ENCODE measurements at places on chromosomes 1 and 21.

DNA sequence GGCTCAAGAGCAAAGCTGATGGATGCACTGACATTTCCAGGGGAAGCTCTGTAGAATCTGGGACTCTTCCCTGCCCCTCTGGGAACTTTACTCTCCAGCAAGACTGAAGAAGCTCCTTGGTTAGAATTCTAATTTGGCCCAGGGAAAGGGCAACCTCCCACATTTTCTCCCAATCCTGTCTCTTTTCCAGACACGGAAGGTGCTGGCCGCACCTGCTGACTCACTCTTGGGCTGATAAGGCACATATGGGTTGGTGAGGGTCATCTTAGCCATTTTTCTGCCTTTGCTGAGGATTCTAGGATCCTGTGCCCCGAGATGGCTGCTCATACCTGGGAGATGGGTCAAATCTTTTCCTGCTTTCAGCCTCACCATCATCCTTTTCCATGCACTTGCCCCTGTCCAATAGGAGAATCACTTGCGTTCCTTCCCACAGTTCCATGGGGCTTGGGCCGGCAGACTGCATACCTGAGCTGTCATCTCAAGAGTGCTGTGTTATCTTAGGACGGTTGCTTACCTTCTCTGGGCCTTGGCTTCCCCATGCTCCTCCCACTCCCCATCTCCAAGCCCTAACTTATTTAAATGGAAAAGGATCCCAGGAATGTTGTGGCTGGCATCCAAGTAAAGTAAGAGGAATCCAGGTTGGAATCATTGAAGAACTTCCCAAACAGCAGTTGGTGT is 1.3 kb downstream of the TINAGL1 start:
- DNase-seq = no peak

DNA sequence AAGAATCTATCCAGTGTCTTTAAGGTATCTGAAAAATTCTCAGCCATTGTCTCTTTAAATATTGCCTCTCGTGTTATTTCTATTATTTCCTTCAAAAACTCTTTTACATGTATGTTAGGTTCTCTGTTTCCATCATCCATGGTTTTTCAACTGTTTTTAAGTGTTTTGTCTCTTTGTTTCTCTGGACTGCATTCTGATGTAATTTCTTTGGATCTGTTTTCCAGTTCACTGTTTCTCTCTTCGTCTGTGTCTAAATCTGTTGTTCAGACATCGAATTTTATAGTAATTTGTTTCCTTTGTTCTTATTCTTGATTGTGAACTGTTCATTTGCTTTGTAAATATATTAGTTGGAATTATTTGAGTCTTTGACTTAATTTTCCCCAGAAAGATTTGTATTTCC is 44.1 kb downstream of the POFUT2 start:
- no peak for DNase-seq

DNA sequence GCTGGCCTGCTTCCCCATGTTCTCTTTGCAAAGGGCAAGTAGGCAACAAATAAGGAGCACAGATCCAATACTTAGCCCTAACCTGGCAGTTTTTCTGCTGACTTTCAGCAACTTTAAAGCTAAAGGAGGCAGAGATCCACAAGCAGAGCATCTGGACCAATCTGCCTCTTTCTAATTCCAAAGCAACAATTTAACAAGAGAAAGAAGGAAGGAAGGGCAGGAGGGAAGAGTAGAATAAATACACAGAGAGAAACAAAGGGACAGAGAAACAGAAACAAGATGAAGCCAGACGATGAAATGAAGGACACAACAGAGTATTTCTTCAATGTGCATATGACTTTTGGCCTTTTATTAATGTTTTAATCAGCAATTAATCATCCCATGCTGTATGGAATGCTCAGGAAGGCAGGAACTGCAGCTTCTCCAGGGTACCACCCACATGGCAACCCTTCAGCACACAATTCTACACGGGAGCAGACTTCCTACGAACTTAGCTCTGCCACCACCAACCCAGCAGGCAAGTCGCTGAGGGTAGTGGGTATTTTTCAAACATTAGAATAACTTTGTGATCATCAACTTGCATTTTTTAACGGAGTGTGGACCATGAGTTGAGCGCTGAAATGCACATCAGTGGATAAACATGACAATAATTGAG is 15.3 kb downstream of the CLCC1 start:
- no peak for DNase-seq

- DNase-seq = no peak
Observed at GRCh38 chr21:42878678-42878992, 704 bp downstream of the WDR4 start.

- DNase-seq = no peak
Observed at GRCh38 chr1:162368451-162368850, 8.2 kb downstream of the SPATA46 start.

GRCh38 chr1:186768906-186769305 is 59.8 kb upstream of the PLA2G4A start:
- no peak for DNase-seq

GRCh38 chr1:67733681-67734322 is 48.8 kb downstream of the GADD45A start:
- DNase-seq = no peak

DNA sequence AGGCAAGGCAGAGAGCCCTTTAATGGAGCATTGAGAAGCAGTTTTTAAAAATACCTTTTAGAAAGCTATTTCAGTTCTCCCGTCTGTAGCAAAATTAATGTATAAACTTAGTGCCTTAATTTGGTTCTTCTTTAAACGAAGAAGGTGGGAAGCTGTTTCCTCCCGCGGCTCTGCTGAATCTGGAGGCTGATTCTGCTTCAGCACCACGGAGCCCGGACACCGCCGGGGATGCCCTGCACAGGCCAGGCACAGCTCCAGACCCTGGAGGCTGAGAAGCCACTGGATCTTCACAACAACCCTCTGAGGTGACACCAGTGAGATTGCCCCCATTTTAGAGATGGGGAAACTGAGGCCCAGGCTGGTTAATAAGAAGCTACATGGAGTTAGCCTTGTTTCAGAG is 175.8 kb upstream of the VAMP3 start:
- no peak for DNase-seq

DNA sequence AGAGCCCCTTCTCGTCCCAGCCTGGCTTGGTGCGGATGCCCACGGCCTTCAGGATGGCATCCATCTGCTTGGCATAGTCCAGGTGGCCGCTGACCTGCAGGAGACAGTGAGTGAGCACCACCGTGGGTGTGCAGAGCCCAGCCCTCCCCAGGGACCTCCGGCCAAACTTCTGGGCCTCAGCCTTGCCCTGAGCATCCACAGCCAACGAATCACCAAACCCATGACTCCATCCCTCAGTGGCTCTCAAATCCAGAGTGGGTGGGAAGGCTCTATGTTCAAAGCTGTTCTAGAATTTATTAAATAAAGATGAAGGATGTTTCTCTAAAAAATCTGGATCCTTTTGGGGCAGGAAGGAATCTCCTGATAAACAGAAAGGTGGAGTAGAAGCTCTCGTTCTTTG is 18.7 kb downstream of the HTR6 start:
- no peak for DNase-seq

DNA sequence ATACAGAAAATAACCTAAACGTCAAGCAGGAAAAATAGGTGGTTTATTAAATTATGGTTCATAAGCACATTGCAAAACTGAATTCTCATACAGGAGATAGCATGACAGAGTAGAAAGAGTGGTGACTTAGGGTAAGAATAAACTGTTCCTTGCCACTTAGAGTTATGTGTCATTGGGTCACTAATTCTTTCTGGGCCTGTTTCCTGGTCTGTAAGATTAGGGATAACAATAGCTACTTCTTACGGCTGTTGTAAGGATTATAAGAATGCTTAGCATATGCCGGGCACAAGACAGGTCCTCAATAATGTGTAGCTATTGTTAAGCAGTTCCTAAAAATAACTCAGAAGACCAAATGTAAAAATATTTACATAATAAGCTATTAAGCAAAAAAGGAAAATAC is 24.2 kb downstream of the SNRNP40 start:
- DNase-seq = no peak
